IPS DF 6.9 (cell line): ENCODE measurements at places on chromosomes 1 and 21.

DNA sequence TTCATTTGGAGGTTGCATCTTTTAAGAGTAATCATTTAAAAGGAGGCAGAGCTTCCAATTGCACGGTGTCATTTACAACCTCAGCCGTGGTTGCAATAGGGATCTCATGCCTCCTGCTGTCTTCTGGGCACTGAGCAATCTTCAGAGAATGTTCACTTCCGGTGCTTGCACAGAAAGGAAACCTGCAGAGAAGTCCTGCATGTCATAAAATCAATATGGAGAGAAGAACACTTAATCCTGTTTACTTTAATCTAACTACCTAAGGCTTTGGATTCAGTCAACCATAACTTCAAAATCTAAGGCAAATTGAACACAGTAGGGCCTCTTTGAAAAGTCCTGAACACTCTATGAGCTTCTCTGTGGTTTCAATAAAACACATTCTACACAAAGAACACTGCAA, 11.3 kb upstream of the MAP10 start:
- no peak for DNase-seq

- DNase-seq, result no peak
Observed at GRCh38 chr1:231584117-231584516, 42.5 kb upstream of the DISC1 start.

DNA sequence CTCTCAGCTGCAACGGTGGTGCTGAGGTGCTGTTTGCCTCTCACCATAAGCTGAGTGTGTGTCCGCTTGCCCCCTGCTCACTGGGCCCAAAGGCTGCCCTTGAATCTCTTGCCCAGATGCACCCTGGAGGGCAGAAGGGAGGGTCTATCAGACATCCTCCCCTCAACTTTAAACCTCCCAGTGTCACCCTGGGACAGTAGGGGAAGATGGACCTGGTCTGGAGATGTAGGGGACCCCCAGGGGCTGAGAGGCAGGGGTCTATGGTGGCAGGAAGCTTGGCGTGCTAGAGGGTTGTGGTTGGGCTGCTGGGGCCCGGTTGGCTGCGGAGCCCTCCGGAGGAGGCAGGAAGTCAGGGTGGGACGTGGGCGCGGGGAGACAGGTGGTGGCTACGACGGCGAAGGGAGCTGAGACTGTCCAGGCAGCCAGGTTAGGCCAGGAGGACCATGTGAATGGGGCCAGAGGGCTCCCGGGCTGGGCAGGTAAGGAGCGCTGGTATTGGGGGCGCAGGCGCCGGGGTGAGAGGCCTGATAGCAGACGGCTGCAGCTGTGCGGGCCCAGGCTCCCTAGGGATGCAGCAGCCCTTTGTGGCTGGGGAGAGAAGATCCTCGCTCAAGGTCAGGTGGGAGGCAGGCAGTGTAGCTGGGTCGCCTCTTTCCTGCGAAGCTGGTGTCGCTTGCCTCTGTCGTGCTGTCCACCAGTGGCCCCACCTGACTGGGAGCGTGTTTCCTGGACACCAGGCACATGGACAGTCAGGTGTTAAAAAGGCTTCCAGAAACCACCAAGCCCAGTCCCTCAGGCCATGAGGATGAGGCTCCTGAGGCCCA, at the start of gene LCK:
Gene LCK, plus strand, starts transcription at position 373 of the 824 bp plus-strand sequence. CDS start 23,065 bp downstream, outside the sequence.
- no peak for DNase-seq

DNA sequence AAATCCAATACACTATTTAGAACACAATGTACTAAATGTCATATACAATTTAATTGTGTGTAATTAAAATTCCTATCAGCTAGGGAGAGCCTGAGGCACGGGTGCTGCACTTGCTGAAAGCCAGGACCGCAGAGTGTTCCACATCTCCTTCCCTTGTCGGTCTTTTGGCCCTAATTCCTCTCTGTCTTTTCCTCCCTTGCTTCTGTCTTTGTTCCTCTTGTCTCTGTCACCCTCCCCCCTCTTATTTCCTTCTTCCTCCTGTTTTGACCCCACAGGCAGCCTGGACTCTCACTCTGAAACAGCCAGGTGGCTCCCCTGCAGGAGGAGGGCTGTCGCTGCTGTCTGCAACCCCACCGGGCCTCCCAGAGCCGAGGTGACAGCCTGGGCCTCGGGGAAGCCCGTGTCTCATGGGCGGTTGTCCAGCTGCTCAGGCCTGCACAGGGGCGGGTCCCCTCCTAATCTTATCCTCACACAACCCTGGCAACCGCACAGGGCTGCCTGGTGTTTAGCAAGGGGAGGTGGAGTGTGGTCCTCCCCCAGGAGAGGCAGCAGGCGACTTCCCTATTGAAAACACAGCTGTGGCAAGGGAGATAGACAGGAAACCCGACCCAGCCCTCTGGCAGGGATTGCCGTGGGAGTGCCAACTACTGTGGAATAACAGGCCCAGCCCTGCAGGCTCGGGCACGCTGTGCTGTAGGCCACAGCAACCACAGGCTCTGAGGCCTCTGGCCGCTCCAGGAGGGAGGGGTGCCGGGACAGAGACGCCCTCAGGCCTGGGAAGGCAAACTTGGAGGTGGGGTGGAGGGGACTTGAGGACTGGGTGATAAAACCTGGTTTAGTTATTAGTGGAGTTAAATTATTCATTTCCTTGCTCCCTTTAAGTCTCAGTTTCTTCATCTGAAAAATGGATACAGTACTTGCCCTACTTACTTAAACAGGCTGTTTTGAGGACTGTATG, 68.8 kb upstream of the WDR26 start:
- DNase-seq, result no peak

- DNase-seq, result no peak
Observed at GRCh38 chr1:94004924-94005323, 95.7 kb upstream of the GCLM start.

DNA sequence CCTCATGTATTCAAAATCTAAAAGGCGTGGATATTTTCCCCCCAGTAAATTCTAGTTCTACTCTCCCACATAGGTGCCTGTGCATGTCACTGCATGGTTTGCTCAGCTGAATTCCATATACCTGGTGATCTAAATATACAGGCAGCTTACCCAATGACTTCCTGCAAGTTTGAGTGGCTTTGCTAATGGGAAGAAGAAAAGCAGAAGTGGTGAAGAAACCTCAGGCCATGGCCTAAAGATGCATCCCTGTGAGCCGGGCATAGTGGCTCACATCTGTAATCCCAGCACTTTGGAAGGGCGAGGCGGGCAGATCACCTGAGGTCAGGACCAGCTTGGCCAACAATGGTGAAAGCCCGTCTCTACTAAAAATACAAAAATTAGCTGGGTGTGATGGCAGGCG, 11.5 kb downstream of the SLC44A3 start:
- no peak for DNase-seq

GRCh38 chr21:17931080-17931479, 111.9 kb upstream of the C21orf91 start:
- DNase-seq, result peak; percentile 9

DNA sequence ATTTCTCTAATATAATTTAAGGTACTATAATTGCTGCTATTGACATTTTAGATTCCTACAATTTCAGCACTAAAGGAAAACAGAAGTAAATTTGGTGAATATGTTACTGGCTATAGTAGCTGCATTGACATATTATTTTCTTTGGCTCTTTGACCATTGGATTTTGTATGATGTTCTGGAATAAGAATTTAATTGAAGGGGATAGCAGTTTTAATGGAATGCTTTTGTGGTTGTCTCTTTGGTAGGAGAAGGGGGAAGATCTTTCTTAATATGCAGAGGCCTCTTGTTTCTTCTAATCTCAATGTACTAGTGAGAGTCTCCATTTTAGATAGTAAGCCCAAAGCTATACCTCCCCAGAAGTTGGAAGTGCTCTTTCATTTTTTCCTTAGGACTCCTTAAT, 6.9 kb downstream of the DTL start:
- DNase-seq, result no peak

GRCh38 chr1:147611021-147611426, 59.3 kb downstream of the ACP6 start:
- no peak for DNase-seq

- no peak for DNase-seq
Observed at GRCh38 chr1:3816331-3817137, 20.2 kb upstream of the LRRC47 start.

GRCh38 chr1:46183079-46183847, 7.0 kb upstream of the P3R3URF start:
- no peak for DNase-seq

GRCh38 chr1:181086926-181087325, 1.6 kb upstream of the IER5 start:
- no peak for DNase-seq

DNA sequence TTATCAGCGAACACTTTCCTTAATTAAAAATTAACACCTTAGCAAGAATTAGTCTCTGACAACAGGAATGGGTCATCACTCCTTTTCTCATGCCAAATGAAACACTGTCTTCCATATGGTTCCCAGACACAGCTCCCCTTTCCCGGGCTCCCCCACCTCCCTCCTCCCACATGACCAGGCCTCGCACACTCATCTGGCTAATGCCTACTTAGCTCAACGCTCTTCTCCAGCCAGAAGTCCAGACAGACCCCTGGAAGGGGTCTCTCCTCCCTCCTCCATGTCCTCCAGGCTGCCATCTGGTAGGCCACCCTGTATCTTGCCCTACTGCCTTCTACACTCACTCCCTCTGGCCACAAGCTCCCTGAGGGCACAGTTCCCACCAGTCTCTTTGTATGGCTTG, 39.9 kb downstream of the KCNC4 start:
- DNase-seq, result no peak

DNA sequence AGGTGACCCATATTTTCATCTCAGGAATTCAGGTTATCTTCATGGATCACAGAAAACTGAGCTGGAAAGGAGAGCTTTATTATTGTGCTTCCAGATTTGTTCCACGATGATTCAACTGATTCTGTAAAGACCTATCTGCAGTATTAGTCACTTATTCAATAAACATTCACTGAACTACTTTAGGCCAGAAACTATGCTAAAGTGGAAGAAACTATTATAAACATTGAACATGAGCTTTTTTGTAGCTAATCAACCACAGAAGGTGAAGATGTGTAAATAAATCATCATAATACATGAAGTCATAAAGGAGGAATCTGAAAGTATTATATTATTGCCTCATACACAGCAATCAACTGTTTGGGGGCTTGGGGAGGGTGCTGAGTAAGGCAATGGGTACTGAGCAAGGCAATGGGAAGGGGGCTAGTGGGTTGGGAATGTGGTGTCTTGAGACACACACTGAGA, 30.6 kb upstream of the EXO1 start:
- no peak for DNase-seq

GRCh38 chr1:84223751-84224432, 77.6 kb upstream of the SAMD13 start:
- no peak for DNase-seq

DNA sequence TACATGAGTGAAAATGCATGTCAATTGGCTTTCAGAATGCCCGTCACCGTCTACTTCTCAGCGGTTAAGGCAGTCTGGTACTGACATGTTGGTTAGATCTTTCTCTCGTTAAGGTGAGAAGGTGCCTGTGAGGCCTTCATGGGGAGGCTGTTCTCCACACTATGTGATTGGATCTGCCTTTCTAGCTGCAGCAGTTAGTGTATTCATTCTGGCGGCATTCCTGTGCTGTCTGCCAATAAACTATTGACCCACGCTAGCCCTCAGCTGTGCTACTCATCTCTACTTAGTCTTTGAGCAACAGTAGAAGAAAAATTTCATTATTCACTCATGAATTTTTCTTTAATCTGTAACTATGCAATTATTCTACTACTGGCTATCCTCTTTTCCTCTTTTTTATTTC, 32.0 kb downstream of the CCSAP start:
- no peak for DNase-seq

DNA sequence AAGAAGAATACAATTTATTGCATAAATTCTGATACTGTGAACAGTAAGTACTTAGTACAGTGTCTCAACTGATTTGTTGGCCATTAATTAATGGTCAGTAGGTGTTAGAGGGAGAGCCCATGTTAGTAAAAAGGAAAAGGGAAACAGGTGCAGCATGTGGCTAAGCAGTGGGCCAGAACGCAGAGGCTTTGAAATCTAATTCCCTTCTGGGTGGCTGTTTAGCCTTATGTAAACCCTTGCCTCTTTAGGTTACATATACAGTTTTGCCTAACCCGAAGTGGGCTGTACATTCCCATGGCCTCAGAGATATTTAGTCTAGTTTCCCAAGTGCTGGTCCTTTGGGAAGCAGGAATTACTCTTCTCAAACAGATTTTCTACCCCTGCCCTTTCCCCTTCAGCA, 43.5 kb upstream of the BCL9 start:
- no peak for DNase-seq
